ENCODE measurements at places on chromosomes 3 and 15. TPM values are rescaled to one million over a fixed set of nuclear protein-coding genes. Genes with fewer than 3 reads are reported as not detected.

Gene TMEM158
- total RNA-seq: 0.96 TPM

Gene OCA2
- total RNA-seq: not detected

Gene U2SURP
- 132 TPM for total RNA-seq

Gene SPINT1
- total RNA-seq: 3.6 TPM

Gene ST6GAL1
- total RNA-seq: 152 TPM

Gene SLITRK3
- not detected for total RNA-seq

Gene STARD9
- 10.5 TPM for total RNA-seq

Gene ITIH1
- total RNA-seq: not detected

Gene ACAN
- total RNA-seq: not detected

Gene LINGO1
- not detected for total RNA-seq

Gene C3orf20
- total RNA-seq: 0.11 TPM

Gene MFGE8
- total RNA-seq: 106 TPM

Gene CHRFAM7A
- total RNA-seq: 1.8 TPM

Gene PRR20G
- total RNA-seq: not detected

Gene KLHL6
- total RNA-seq: 37.7 TPM

DNA sequence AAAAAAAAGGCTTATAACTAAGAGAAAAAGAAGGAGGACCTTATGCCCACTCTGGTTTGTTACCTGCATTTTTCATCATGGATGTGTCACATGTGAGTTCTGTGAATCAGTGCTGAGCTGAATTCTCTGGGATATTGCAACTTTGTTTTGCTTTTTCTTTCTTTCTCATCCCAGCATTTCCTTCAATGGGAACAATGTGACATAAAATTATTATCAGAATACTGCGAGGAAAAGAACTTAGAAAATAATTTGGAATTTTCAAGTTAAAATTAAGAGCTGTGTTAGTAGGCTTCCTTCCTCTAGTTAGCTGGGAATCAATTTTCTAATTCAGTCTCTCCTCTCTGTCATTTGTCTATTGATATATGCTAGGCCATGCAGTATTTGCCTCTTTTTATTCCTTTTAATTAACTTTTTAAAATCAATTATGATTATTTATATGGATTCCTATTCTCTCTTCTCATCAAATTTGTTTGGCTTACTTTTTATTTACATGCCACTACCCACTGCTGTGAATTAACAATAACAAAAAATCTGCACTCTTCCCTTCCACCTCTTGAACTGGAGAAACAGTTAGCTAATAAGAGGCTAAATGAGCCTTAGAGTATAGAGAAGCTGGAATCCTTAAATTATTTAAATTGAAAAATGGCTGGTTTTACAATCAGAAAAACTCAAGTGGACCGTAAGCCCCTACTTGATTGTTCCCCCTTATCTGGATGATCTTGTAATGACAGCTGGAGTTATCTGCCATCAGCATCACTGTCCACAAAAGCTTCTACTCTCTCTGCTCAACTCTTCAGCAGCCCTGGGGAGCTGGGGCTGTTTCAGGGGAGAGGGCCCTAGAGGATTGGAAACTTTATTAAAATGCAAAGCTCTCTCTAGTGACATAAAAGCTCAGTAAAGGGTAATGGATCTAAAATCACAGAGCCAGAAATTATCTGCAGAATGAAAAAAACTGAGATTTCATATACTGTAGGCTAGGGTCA lies 95.3 kb upstream of the SOX2 start:
- DNase-seq: no peak

DNA sequence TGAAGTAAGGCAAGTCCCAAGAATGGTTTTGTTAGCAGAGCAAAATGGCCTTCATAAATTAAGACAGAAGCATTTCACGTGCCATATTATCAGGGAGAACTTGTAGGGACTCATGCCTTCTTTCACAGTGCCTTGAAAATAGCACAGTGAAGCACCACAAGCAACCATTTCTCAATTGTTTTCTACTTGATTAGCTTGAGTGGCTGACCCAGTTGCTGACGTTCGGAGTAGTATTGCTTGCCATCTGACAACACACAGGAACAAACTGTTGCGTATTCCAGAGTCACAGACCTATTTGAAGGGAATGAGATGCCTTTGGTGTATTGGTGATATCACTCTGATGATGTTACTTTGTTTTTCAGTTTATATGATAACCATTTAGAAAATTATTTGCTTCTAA lies 3.0 kb upstream of the C3orf52 start:
- DNase-seq: no peak

GRCh38 chr15:31150732-31151231 lies 49.3 kb upstream of the TRPM1 start:
- no peak for DNase-seq

DNA sequence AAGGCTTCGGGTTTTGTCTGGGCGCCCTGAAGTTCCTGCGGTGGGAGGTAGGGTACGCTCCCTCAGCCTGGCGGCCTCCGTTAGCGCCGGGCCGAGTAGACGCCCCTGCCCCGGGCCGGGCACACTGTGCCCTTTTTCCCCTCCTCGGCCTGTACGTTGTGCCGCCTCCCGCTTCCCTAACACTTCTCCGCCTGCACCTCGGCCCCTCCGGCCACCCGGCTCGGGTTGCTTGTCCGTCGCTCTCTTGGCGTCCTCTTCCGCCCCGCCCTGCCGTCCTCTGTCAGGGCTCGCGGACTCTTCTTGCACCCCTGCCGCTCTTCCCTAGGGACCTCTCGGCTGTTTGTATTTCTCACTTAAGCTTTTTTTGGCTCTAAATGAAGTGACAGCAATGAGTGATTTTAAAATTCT lies 384 bp downstream of the KNL1 start:
- no peak for DNase-seq

GRCh38 chr3:50351323-50351697 lies 648 bp downstream of the CYB561D2 start:
- DNase-seq: no peak

DNA sequence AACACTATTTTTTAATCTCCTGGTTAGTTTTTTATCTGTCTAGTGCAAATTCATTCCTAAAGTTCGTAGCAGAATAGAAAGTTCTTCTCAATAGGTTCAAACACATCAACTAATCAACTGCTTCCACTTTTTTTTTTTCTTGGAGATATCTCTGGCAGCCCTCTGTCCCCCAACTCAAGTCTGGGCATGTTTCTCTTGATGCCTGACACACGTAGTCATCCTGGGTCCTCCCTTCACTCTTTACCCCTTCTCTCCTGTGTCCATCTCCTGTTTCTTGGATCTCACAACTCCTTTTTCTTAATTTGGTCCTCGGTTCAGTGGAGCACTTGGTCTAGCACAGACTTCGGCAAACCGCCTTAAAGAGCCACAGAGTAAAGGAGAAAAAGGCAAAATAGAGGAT lies 14.4 kb downstream of the TNFAIP8L3 start:
- no peak for DNase-seq

DNA sequence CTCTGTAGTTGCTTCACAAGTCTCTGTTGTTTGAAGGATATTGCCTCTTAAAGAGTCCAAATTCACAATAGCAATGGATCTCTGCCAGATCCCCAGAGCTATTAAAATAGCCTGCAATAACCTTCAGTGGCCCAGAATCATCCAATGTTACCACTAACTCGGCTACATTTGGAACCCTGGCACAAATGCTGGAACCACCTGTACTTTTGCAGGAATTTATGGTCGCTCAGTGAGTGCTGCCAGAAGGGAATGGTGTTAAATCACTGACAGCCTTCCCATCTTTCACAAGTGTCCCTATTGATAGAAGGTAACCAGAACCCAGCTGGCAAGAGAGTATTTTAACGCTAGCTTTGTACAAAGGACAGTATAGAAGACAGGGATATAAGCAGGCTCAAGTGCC lies 298.8 kb upstream of the PLSCR5 start:
- no peak for DNase-seq

GRCh38 chr15:29978411-29979382 lies 104.1 kb upstream of the GOLGA8J start:
- no peak for DNase-seq

DNA sequence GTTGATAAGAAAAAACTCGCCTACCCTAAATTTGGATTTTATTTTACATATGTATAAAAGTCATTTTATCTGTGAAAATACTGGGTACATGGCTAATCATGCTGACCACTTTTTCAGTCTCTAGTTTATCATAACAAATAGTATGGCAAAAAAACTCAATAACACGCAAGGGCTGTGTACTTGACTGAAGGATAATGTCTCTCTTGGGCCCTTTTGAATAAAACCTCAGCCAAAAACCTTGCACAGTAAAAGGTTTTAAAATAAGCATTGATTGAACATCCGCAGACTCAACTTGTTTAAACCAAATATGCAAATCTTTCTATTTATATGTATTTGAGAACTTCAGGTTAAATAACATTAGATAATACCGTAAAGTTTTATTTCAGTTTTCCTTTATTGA lies 285.3 kb downstream of the CADM2 start:
- DNase-seq: no peak

- DNase-seq: no peak
Measured at GRCh38 chr15:91237445-91237844, 137.4 kb downstream of the SV2B start.

GRCh38 chr3:42473083-42473932 lies 29.1 kb upstream of the VIPR1 start:
- no peak for DNase-seq

- DNase-seq: no peak
Measured at GRCh38 chr15:77654975-77655374, 22.3 kb upstream of the LINGO1 start.

- DNase-seq: no peak
Measured at GRCh38 chr15:38065721-38066345, 131.4 kb downstream of the TMCO5A start.

GRCh38 chr3:13125092-13126015 lies 52.1 kb upstream of the IQSEC1 start:
- DNase-seq: no peak

- no peak for DNase-seq
Measured at GRCh38 chr15:62770111-62770660, 272.4 kb upstream of the TPM1 start.

- no peak for DNase-seq
Measured at GRCh38 chr15:37824717-37825382, 109.6 kb upstream of the TMCO5A start.

DNA sequence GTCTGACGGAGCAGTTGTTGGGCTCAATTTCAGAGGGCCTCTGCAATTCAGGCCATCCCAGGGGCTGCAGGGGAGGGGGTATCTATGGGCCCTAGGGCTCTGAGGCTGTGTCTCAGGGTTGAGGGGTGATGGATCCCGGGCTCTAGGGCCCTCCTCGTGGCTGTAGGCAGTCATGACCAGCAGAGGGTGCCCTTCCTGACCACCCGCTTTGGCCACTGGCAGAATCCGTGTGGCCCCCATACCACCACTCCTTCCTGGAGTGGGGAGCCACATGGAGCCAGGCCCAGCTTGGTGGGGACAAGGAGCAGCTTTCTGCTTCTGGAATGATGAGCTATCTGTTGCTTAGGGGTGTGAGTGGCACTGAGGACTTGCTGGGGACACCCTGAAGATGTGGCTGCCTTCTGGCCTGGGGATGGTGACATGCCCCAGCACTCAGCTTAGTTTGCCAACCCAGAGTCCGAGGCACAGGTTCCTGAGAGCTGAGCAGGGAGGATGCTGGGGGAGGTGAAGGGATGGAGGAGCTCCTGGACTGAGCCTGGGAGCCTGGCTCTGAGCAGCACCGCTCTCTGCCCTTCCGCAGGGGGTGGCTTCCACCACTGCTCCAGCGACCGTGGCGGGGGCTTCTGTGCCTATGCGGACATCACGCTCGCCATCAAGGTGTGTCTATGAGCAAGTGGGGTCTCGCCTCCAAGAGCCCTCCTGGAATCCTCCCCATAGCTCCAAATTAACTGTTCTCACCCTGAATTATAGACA lies 20.2 kb downstream of the HDAC11 start:
- DNase-seq: no peak

GRCh38 chr3:141795276-141795675 lies 32.1 kb downstream of the GRK7 start:
- DNase-seq: no peak

DNA sequence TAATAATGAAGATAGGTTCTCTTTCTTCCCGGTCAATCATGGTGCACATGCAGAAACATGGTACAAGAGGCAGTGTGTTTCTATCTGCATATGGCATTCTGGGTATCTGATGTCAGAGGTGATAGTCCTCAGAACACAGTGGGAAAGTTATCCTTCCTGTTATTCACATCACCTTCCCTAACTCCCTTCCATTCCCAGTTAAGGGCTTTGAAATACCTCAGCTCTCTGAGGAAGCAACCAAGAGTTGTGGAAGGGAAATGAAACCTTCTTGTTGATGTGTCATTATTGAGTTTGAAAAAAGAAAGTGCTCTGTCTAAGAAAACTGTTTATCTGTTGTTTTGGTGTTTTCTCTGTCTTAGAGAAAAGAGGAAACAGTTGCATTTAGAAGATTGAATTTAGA lies 21.9 kb upstream of the P2RY13 start:
- no peak for DNase-seq

DNA sequence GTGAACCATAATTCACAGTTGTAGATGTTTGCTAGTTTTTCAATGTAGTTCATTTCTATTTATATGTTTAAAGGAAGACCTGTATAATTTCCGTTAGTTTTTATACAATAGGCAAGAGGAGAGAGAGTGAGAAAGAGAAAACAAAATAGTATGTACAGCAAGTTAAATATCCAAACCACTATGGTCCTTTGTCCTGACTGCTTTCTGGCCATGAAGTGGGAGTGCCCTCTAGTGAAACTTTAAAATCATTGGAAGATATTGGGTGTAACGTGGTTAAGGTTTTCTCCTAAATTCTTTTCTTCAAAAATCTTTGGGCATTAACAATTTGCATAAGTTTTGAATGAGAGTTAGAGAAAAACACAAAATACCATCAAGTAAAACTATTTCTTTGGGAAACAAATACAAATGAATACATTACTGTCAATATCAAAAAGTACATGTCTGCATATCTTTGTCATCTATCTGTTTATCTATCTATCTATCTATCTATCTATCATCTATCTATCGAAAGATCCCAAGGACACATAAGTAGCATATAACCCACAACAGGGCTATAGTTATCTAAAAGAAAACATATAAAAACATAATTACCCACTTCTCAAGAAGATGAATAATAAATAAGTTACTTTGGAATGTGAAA lies 534.6 kb upstream of the ATP11B start:
- DNase-seq: no peak

GRCh38 chr3:8298021-8298954 lies 203.3 kb upstream of the LMCD1 start:
- no peak for DNase-seq

GRCh38 chr3:89049119-89049518 lies 58.3 kb upstream of the EPHA3 start:
- no peak for DNase-seq

DNA sequence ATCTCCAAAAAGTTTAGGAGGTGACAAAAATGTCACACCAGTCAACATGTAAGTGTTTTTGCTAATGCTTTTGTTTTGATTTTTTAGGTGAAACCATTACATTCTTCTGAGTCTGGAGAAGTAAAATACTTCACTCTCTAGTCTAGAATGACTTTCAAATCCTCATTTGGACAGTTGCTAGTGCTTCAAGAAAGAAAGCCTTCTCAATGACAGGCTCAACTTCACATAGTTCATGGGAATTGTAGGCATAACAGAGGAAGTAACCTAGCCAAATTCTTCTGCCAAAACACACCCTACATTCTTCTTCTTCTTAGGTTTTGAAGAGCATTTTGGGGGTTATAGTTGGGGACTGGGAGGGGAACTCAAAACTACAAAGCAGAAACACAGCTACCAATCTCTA lies 29.4 kb upstream of the HEG1 start:
- DNase-seq: no peak
